Stomach (tissue), 19 donors: ENCODE measurements at places on chromosomes 11 and 22.

GRCh38 chr11:122344215-122344614, 228.2 kb upstream of the BLID start:
- H3K27ac ChIP-seq: no peak overlapping the region
- no peaks in the 10 kb centered on the region for H3K4me1 ChIP-seq
- peak; percentile 50 for DNase-seq
- no peaks in the 10 kb centered on the region for H3K36me3 ChIP-seq
- no peak overlapping the region for H3K4me3 ChIP-seq

- no peak overlapping the region for H3K4me3 ChIP-seq
- no peaks in the 10 kb centered on the region for H3K27me3 ChIP-seq
- H3K36me3 ChIP-seq: no peaks in the 10 kb centered on the region
- no peaks in the 10 kb centered on the region for H3K4me1 ChIP-seq
- no peak for DNase-seq
Measured at GRCh38 chr22:42473484-42474193, 41.4 kb upstream of the NFAM1 start.

- H3K4me3 ChIP-seq: no peak overlapping the region
- H3K27me3 ChIP-seq: no peaks in the 10 kb centered on the region
- H3K36me3 ChIP-seq: no peaks in the 10 kb centered on the region
- H3K27ac ChIP-seq: no peak overlapping the region
- H3K4me1 ChIP-seq: peaks cover 17% of the 10 kb centered on the region
- no peak for DNase-seq
Measured at GRCh38 chr11:69285766-69286165, 8.2 kb upstream of the MYEOV start.

- peak overlapping the region; percentile 90 for H3K27ac ChIP-seq
- H3K27me3 ChIP-seq: no peaks in the 10 kb centered on the region
- DNase-seq: peak; percentile 36
- peaks cover 25% of the 10 kb centered on the region for H3K4me1 ChIP-seq
Measured at GRCh38 chr11:103091064-103091800, 728 bp downstream of the DCUN1D5 start.

- no peaks in the 10 kb centered on the region for H3K27me3 ChIP-seq
- H3K27ac ChIP-seq: peak overlapping the region; percentile 7
- H3K4me3 ChIP-seq: no peak overlapping the region
- no peaks in the 10 kb centered on the region for H3K36me3 ChIP-seq
- no peaks in the 10 kb centered on the region for H3K4me1 ChIP-seq
- no peak for DNase-seq
Measured at GRCh38 chr11:86592047-86592591, 80.3 kb downstream of the ME3 start.

DNA sequence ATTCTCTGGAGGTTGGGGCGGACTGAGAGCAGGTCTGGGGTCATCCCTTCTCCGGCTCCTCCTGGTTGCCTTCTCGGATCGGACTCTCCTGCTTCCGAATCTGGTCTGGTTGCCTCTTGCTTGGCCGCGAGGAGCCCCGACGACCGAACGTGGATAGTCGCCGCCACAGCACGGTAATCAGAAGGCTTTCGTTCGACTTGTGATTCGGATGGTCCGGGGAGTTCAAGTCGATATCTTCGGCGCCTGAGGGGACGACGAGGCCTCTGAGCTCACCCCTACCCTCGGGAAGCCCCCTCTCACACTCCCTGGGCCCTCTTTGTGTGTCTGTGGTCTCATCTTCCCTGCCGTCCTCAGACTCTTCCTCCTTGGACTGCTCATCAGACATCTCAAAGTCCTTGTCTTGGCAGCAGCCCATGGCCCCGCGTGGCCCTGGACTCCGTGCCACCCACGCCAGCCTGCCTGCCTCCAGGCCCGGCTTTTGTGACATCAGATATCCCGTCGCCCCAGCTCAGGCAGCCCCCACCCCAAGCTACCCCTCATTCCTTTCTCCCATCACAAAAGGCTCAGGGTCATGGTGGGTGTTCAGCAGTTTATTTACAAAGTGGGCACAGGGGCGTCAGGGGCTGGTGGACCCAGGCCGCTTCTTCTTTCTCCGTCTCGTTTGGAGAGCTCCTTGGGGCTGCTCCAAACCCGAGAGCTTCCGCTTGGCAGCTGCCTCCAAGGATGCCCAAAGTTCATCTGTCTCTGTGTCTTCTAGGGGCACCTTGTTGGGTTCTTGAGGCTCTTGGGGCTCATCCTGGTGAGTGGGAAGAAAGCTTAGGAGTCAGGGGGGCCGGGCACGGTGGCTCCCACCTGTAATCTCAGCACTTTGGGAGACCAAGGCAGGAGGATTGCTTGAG, at the start of gene TEX54:
Gene TEX54 (minus strand): TSS at position 506 of the 899 bp plus-strand sequence.
- DNase-seq: peak; percentile 57
- peaks cover 20% of the 10 kb centered on the region for H3K36me3 ChIP-seq
- H3K4me3 ChIP-seq: peak within 1 kb of the TSS; percentile 78
- H3K27me3 ChIP-seq: no peaks in the 10 kb centered on the region

DNA sequence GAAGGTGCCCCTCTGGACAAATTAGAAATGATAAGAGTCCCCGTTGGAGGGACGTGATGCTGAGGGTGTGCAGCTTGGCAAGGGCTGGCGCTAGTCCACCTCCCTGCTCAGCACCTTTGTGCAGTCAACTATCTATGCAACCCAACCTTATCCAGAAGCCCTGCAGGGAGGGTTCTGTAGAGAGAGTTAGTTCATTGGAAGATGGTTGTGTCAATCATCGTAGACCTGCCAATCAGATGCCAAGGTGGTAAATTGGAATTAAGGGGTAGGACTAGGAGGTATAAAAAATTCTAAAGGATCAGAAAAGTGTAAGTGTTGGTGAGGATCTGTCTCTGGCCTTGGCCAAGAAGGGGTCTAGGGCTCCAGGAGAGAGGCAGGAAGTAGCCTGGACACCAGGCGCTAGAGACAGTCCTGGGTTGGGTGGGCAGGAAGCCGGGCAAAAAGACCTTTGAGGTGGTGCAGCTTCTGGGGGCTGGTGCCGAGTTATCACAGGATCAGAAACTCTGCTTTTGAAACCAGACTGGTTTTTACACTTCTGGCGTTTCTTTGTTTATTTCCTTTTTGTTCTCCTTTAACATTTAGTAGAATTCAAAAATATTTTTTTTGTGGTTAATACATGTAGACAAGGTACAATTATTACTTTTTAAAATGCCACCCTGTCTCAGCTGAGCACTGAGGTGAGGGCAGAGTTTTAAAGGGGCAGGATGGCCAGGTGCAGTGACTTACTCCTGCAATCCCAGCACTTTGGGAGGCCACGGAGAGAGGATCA, 1.6 kb downstream of the C1QTNF6 start:
- H3K27ac ChIP-seq: peak overlapping the region; percentile 39
- no peaks in the 10 kb centered on the region for H3K36me3 ChIP-seq
- H3K27me3 ChIP-seq: no peaks in the 10 kb centered on the region
- peaks cover 31% of the 10 kb centered on the region for H3K4me1 ChIP-seq
- H3K4me3 ChIP-seq: no peak overlapping the region

- H3K27me3 ChIP-seq: peaks cover 84% of the 10 kb centered on the region
- DNase-seq: no peak
- H3K36me3 ChIP-seq: no peaks in the 10 kb centered on the region
- peaks cover 16% of the 10 kb centered on the region for H3K4me1 ChIP-seq
Measured at GRCh38 chr11:128694618-128695481, 978 bp downstream of the FLI1 start.

DNA sequence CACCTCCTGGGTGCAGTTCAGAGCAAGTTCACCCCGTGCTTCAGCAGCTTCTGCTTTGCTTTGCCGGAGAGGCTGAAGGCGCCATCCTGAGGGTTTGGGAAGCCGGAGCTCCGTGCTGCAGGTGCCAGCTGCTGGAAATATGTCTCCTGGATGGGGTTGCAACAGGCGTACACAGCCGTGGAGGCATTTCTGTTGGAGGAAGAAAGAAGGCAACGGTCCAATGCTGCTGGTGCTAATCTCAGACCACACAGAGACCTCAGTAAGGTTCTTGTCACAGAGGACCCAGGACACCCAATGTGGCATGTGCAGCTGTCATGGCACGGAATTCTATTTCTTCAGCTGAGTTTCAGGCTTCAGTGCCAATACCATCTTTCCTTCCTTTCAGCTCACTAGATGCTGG, 24.2 kb downstream of the ASPHD2 start:
- no peak overlapping the region for H3K27ac ChIP-seq
- H3K27me3 ChIP-seq: no peaks in the 10 kb centered on the region
